ENCODE measurements at places on chromosomes 5 and 9. TPM values are rescaled to one million over a fixed set of nuclear protein-coding genes. Genes with fewer than 3 reads are reported as not detected.

The CEL gene
- 1.4 TPM for total RNA-seq

The ITGA1 gene
- total RNA-seq, result 84.4 TPM

DNA sequence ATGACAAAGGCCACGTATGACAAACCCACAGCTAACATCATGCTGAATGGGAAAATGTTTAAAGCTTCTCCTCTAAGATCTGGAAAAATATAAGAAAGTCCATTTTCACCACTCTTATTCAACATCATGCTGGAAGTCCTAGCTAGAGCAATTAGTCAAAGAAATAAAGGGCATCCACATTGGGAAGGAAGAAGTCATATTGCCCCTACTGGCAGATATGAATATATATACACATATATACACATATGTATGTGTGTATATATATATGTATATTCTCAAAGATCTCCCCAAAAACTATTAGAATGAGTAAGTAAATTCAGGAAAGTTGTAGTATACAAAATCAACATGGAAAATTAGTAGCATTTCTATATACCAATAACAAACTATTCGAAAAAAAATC lies 17.1 kb downstream of the APBA1 start:
- no peak for DNase-seq

GRCh38 chr9:110638381-110638954 lies 30.1 kb upstream of the MUSK start:
- no peak for DNase-seq

DNA sequence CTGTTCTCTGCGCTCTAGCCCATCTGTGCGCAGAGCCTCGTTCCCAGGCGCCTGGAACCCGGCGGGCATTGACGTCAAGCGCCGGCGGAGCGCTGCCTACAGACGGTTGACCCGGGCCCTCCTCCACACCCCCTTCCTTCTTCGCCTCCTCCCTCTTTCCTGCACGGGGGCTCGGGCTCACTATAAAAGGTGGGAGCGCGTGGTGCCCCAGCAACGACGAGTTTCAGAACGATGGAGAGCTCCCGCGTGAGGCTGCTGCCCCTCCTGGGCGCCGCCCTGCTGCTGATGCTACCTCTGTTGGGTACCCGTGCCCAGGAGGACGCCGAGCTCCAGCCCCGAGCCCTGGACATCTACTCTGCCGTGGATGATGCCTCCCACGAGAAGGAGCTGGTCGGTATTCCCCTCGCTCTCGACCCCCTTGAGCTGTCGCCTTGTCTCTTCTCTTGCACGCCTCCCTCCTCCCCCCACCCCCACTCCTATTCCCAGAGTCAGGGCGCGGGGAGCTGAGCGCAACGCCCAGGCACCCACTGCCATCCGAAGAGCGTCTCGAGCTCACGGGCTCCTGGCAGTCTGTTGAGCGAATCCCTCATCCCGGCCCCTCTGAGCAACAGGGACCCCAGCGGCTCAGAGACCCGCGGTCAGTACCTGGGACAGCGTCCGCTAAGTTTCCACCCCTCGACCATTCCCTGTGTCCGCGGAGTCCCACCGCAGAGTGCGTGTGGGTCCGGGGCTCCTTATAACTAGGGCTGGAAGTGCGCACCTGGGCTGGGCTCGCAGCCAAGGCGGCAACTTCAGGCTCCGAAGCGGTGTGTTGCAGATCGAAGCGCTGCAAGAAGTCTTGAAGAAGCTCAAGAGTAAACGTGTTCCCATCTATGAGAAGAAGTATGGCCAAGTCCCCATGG lies at the start of gene CARTPT:
Gene CARTPT (plus strand): TSS at position 213 of the 902 bp plus-strand sequence. CDS start 19 bp downstream, at position 232.
- DNase-seq, result no peak

- DNase-seq, result no peak
Measured at GRCh38 chr5:62506659-62507460, 71.8 kb upstream of the LRRC70 start.

GRCh38 chr5:127839072-127839471 lies 135.9 kb downstream of the CCDC192 start:
- no peak for DNase-seq

DNA sequence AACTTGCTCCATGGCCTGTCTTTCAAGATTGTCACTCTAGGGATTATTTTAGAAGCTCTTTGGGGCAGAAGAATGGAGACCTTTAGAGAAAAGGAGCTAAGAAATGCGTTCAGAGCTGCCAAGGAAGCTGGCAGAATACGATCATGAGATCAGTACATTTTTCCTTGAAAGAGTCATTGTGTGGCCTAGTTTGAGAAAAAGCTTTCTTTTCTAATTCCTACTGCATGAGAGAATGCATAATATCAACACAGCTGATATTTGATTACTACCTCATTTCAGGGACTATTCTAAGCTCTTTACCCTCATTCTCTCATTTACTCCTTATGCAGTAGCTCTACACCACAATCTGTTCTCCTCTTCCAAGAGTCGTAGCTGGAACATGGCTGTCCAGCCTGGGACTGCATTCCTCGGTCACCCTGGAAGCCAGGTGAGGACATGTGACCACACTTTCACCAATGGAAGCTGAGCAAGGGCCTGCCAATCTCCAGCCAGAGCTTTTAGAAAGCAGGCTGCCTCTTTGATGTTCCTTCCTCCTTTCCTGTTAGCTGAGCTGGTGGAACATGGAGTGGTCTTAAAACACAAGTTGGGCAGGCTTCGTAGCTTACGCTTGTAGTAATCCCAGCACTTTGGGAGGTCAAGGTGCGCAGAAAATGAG lies 99.3 kb upstream of the LHFPL2 start:
- no peak for DNase-seq

The ENHO gene
- total RNA-seq, result 0.59 TPM

GRCh38 chr9:101018467-101018866 lies 10.1 kb upstream of the PLPPR1 start:
- no peak for DNase-seq

- no peak for DNase-seq
Measured at GRCh38 chr5:143552680-143553079, 149.2 kb upstream of the NR3C1 start.

GRCh38 chr5:15574806-15575325 lies 74.9 kb downstream of the FBXL7 start:
- DNase-seq, result no peak

The NEUROG1 gene
- total RNA-seq, result not detected

DNA sequence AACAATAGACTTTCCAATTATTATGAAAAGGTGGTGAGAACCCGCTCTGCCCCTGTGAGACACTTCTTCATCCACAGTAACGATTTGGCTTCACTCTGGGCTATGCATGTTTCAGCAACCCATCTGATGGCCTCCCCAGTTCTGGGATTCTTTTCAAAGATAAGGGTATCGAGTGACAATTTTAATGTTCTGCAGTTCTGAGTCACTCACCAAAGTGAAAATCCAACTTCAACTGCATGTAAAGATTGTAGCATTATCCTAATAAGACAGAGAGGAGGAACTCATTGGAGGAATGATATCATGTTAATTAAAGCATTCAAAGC lies 1078.3 kb upstream of the SEMA6A start:
- no peak for DNase-seq

DNA sequence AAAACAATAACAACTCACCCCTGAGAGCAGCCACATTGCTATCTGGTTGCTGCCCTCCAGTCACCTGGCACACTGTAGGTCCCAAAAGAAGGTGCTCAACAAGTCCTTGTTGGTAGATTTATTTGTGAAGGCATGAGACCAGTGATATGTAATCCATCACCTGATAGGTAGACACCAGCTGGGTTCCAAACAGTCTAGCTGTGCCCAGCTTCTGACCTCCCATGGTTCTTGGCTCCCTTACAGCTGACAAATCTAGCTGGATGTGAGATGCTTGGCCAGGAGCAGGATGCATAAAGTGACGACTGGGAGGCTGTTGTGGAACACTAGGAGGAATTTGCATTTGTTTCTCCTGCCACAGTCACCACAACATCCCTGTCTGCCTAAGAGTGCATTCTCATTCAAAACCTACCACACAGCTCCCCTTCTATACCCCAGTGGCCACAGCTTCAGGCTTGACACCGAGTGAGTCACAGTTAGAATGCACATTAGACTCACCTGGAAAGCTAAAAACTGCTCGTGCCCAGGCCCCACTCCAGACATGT lies 7.8 kb upstream of the VLDLR start:
- no peak for DNase-seq

The DMGDH gene
- 1.3 TPM for total RNA-seq

GRCh38 chr5:125579182-125579581 lies 832.7 kb upstream of the ZNF608 start:
- DNase-seq, result no peak

DNA sequence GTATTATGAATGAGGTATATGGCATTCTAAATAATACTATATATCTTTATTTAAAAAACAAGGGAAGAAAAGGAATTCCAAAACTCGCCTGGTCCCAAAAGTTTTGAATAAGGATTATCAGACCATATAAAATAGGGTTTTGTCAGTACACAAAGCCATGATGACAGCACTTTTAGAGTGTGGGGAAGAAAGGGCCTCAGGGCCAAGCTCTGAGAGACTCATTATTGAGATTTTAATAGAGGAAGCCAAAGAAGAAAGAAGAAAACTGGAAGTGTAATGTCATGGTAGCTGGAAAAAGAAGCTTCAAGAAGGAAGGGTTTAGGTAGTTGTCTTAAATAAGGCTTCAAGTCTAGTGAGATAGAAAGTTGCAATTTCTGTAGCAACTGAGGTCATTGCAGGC lies 53.0 kb downstream of the FCHO2 start:
- DNase-seq, result no peak

GRCh38 chr5:38642189-38642911 lies 85.9 kb upstream of the LIFR start:
- no peak for DNase-seq

The ARSI gene
- 3.5 TPM for total RNA-seq

- DNase-seq, result no peak
Measured at GRCh38 chr5:31361234-31361633, 167.7 kb downstream of the CDH6 start.

DNA sequence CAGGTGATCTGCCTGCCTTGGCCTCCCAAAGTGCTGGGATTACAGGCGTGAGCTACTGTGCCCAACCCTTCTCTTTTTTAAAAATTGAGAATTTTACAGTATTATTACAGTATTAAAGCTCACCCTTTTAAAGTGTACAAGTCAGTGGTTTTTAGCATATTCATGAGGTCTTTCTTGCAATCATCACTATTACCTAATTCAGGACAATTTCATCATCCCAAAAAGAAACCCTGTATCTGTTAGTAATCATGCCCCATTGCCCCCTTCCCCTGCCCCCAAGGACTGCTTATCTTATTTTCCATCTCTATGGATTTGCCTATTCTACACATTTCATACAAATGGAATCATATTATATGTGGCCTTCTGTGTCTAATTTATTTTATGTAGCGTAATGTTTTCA lies 22.6 kb upstream of the MEGF9 start:
- DNase-seq, result no peak

The MLANA gene
- total RNA-seq, result not detected

- DNase-seq, result no peak
Measured at GRCh38 chr9:108245331-108245730, 610.5 kb downstream of the ACTL7B start.

DNA sequence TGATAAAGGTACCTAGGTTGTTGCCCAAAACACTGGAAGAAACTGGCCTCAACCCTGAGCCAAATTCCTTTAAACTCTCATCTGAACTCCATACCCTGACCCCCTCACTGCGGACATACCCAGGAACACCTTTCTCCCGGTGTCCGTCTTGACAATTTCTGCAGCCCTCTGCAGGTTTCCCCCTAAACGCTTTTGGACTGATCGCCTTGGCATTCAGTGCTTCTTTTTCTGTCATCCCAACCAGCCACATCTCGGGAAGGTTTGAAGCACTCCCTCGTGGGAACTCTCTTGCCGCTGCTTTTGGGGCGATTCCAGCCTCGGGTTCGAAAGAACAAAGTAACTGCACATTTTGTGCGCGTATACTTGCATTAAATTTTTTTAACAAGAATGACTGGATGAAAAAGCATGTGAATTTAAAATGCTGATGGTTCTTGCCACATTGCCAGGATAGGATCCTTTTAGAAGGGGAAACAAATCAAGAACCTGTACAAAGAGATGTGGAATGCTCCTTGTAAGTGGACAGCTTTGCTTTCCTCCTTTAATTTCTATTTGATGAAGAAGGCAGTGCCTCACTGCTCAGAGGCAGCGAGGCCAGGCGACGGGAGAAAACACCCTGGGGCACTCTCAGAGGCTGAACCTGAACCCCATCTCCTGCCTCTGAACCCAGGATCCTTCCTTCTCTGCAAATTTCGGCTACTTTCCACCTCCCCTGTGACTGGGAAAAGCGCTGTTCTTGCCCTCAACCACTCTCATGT lies 615 bp downstream of the PSMD5 start:
- DNase-seq, result no peak

DNA sequence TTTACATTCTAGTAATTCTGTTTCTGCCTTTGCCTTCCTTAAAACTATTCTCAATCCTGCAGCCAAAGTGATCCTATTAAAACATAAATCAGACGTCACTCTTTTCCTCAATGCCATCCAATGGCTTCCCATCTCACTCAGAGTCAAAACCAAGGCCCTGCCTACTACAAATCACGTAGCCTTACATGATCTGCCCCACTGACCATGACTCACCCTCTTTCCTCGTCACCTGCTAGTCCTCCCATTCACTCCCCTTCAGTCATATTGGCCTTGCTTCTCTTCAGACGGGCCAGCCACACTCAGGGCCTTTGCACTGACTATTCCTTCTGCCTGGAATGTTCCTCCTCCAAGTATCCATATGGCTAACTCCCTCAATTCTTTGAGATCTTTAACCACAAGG lies 39.0 kb upstream of the DMXL1 start:
- DNase-seq, result no peak

DNA sequence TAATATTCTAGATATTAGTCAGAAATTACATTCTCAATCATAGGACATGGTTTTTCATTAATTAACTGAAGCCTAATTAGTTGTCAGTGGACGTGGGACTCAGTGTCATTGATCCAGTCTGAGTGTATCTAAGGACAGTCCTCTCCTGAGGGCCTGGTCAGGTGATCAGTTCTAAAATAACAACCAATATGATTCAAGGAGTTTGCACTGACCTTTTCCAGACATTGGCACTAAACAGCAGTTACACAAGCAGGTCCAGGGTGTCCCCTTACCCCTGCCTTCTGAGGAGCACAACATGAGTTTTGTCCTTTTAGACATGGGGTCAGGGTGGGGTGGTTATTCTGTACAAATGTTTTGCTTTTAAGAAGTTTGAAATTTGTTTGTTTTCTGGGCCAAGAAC lies 97.8 kb downstream of the CMYA5 start:
- DNase-seq, result no peak

The MARVELD2 gene
- total RNA-seq, result 26.2 TPM

GRCh38 chr5:174311531-174312269 lies 266.2 kb downstream of the NSG2 start:
- peak; percentile 71 for DNase-seq

GRCh38 chr5:162037431-162037830 lies 30.1 kb upstream of the GABRG2 start:
- DNase-seq, result no peak

DNA sequence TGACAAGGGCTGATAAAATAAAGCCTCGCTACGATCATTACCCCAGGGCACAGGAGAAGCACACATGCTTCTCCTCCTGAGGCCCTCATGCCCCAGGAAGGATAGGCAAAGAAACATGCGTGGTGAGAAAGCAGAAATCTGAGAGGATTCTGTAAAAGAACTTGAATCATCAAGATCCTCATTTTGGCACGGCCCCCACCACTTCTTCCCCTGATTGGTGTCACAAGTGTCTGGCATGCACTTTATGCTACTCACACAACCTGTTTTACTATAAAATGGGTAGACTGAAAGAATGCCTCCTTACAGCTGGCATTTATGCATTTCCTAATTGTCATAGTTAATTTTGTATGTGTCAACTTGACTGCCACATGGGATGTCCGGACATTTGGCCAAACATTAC lies 32.1 kb downstream of the PCA3 start:
- no peak for DNase-seq
